ENCODE measurements at places on chromosomes 2 and 18. TPM values are rescaled to one million over a fixed set of nuclear protein-coding genes. Genes with fewer than 3 reads are reported as not detected.

Gene RGPD4
- total RNA-seq = 0.19 TPM

Gene ARL4C
- 24.9 TPM for total RNA-seq

Gene LIPG
- 0.45 TPM for total RNA-seq

Gene DNER
- total RNA-seq = not detected

Gene GREB1L
- not detected for total RNA-seq

Gene DAW1
- not detected for total RNA-seq

Gene OXER1
- not detected for total RNA-seq
